CD4-positive, alpha-beta T cell treated with Interleukin-15 for 1 hour (primary cell): ENCODE measurements at places on chromosomes 7 and 10.

DNA sequence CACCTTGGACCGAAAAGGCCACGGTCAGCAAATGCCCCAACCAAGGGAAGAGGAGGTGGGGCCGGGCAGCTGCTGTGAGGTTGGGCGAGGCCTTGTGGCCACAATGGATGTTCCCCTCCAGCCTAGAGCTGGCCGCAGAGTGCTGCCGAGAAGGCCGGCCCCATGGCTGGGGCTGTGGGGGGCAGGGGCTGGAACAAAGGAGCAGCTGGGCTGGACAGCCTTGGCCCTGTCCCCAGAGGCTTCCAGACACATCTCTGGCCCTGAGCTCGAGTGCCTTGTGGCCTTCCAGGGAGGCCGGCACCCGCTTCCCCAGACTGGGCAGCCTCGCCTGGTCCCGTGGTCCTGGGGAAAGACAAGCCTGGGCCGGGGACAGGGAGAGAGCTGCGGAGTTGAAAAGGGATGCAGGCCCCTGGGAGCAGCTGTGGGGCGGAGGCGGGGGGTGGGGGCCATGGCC lies 88.0 kb downstream of the PDGFA start:
- no peak for DNase-seq

DNA sequence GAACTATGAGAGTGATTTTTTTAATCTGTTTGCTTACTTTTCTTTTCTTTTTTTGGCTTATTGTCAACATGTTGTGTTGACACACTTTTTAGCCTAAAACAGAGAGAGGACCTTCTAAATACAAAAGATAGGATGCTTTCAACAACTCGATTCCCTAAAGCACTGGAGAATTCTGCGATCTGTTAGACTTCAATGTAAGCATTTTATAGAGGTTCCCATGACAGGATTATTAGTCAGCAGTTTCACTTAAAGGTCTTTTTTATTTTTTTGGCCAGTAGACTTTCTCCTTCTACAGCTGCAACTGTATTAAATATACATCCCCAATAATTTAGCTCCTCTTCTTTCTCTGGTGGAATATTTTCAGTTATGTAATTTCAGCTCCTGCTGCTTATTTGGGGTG lies 12.7 kb upstream of the NRP1 start:
- DNase-seq: no peak

GRCh38 chr10:114315566-114316420 lies 76.7 kb downstream of the VWA2 start:
- DNase-seq: no peak

GRCh38 chr10:28177944-28178637 lies 124.8 kb downstream of the MPP7 start:
- DNase-seq: no peak

DNA sequence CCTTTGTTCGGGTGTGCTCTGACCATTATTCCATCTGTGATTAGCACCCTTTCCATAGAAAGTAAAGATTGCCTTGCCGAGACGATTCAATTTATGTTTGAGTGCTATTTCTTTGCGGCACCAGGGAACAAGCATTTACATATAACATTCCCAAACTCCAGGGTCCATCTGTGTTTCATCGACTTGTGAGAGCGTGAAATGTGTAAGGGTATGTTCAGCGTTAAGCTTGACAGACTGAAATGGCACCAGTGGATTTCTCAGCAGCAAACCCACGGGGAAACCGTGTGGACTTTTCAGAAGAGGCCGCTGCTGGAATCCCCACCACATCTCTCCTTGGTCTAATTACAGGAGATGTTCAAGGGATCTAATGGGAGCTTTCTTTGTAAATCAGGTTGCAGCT lies 270.5 kb downstream of the TCERG1L start:
- DNase-seq: no peak

- no peak for DNase-seq
Observed at GRCh38 chr10:86099542-86100334, 266.9 kb downstream of the GRID1 start.

GRCh38 chr10:99779335-99779734 lies 3.1 kb upstream of the ABCC2 start:
- DNase-seq: no peak

- DNase-seq: no peak
Observed at GRCh38 chr7:1720326-1720725, 50.2 kb downstream of the ELFN1 start.

DNA sequence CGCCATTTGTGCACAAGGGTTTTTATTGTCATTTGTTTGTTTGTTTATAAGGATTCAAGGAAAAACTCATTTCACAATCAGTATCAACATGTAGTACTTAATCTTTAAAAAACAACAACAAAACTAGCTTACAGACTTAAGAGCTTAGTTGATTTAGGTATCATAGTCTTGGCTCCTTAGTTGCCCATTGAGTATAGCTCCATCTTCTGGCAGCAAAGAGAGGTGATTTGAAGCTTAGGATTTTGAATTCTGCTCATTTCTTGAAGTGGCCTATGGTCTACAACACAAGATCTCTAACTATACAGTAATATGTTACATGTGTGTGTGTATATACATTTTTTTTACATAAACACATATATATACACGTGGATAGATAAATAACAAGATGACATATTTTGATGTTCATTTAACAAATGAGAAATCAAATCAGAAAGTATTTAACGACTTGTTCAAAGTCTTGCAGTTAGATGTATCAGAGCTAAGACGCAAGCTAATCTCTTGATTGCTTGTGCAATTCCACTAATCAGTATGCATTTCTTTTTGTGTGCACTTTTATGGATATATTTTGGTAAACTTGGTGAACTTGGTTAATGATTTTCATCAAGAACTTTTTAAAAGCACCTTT lies 307.3 kb downstream of the CAMK1D start:
- DNase-seq: no peak

DNA sequence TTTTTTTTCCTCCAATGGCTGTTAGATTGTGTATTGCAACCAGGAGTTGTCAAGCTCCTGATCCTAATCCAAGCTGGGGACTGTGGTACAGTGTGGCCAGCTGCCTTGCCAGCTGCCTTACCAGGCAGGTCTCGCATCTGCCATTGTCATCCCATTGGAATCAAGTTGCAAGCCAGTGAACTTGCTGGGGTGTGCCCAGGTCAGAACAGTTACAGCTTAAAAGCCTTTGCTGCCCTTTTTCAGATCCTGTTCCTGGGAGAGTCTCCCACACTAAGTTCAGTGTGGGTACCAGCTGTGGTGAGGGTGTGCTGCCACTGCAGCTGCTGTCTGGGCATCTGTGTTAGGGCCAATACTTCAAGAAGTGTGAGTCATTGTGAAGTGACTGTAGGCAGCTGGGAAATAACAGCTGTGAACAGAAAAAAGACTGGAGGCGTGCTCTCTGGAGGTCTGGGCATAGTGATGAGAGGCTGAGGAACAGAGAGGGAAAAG lies 72.8 kb downstream of the CCNY start:
- no peak for DNase-seq

- DNase-seq: no peak
Observed at GRCh38 chr10:49651039-49651835, 28.2 kb upstream of the C10orf53 start.

DNA sequence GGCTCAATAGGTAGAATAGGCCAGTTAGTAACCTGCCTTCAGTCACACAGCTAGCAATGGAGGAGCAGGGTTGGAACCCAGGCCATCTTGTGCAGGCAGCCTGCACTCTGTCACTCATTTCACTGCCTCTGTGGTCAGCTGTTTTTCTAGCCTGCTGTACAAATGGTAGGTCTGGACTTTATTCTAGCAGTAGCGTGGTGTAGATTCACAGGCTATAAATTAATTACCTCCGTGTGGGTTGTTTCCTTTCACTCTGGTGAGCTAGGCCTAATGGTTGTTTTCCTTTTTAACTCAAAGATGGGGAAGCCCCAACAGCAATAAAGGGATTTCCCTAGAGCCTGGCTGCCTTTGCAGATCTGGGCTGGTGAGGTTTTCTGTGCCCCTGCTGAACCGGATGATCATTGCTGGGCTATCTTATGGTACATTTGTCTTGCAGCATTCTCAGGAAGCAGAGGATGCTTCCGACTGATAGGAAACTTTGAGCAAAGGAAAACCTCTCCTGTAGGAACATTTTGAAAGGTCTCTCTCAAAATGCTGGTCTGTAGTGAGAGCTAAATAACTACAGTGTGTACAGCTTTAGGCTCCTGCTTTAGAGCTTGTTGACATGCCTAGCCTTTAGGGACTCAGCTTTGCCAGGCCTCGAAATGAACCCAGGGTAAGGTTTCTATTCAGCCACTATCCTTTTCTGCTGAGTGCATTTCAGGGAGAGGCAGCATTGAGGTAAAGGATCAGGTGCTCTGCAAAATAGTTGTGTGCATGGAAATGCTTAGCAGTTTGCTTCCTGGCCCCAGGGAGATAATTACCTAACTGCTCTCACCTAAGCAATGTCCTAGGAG lies 157.4 kb downstream of the ST7 start:
- DNase-seq: peak; percentile 17

DNA sequence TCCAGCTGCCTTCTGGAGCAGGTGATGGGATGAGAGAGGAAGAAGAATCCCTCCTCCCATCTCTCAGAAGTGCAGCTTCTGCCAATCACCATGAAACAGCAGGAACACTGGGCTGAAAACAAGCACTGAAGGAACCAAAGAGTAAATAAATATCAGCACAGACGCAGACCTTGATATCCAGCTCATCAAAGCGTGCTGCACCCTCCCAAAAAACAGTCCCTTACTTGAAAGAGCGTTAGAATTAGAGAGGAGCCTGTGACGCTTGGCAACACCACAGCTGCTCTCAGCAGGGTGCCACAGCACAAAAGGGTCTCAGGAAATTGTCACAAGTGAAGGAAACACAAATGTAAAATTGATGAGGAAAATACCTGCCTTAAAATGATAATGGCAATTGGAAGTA lies 39.5 kb downstream of the KLF6 start:
- no peak for DNase-seq

GRCh38 chr7:149458235-149458634 lies 2.6 kb downstream of the ZNF777 start:
- no peak for DNase-seq

GRCh38 chr7:107977048-107977447 lies 25.9 kb downstream of the LAMB1 start:
- DNase-seq: no peak

DNA sequence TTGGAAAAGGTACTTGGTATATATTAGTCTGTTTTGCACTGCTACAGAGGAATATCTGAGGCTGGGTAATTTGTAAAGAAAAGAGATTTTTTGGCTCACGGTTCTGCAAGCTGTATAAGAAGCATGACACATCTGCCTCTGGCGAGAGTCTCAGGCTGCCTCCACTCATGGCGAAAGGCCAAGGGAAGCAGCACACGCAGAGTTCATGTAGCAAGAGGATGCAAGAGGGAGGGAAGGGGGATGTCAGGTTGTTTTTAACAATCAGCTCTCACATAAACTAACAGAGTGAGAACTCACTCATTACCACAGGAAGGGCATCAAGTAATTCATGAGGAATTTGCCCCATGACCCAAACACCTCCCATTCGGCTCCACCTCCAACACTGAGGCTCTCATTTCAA lies 484.8 kb upstream of the DPP6 start:
- no peak for DNase-seq

GRCh38 chr7:27239387-27240014 lies 3.1 kb upstream of the EVX1 start:
- no peak for DNase-seq

DNA sequence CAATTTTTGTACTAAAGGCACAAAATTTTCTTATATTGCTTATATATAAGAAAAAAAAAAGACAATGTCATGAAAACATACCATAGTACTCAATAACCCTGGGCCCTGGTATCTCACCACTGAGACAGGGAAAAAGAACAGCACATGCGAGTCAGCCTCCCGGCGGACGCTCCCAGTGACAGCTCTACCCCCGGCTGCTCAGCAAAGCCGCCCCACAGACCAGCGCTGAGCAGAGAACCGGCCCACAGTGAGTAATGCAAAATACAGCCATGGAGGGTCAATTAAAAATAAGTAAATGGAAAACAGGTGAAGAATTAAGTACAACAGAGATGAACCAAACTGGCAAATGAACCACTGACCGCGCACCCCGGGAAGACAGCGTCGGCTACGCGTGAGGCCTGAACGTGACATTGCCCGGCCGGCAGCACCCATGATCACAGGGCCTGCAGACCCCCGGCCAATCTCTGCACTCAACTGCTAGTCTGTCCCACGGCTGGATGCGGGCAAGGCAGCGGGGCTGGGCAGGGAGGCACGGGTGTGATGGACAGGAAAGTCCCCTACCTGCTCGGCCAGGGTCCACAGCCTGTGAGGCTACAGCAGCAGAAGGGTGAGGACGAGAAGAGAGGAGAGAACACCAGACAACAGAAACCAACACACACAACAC lies 175.9 kb downstream of the ZMYND11 start:
- DNase-seq: no peak

DNA sequence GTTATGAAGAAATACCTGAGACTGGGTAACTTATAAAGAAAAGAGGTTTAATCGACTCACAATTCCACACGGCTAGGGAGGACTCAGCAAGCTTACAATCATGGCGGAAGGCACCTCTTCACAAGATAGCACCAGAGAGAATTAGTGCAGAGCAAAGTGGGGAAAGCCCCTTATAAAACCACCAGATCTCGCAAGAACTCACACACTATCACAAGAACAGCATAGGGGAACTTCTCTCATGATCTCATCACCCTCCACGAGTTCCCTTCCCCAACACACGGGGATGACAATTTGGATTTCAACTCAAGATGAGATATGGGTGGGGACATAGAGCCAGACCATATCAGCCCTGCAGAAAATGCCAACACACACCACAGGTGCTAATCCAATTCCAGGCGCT lies 218.7 kb downstream of the PARD3 start:
- DNase-seq: no peak

DNA sequence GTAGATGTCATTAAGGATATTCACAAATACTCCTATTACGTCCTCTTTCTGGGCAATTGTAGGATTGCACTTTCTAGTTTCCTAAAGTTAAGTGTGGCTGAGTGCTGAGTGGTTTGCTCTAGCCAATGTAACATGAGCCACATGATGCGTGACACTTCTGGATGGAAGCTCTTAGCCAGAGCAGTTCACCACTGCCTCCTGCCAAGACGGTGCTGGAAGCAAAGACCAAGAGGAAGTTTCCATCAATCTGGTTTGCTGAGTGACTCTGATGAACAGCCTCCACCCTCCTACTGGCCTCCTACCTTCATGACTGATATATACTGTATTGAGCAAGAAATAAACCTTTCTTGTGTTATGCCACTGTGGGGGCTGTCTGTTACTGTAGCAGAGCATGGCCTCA lies 318.1 kb downstream of the KCNMA1 start:
- DNase-seq: no peak

DNA sequence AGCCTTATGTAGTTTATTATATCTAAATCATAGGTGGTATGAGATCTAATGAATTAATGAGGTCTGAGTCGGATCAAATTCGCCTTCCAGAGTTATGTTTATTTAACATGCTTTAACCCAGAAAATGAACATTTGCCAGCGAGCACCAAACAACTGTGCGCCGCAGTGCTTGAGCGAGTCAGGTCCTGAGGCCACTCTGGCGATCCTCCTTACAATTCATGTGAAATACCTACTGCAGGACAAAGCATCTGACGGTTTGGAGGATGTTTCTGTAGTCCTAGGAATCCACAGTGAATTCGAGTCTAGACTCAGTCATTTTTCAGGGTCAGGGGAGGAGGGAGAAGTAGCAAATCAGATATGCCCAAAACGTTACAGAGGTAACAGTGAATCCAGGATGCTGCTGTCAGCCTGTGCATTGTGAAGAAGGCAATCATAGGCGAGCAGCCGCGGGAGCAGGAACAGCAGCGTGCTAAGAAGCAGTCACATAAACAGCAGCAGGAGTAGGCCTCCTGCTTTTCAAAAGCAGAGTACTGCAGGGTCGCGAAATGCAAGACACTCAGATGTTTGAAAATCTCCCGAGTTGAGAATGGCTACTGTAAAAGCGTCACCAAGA lies 120.2 kb downstream of the CACNB2 start:
- no peak for DNase-seq
